Astrocyte of the cerebellum (primary cell): ENCODE measurements at places on chromosomes 7 and 10.

DNA sequence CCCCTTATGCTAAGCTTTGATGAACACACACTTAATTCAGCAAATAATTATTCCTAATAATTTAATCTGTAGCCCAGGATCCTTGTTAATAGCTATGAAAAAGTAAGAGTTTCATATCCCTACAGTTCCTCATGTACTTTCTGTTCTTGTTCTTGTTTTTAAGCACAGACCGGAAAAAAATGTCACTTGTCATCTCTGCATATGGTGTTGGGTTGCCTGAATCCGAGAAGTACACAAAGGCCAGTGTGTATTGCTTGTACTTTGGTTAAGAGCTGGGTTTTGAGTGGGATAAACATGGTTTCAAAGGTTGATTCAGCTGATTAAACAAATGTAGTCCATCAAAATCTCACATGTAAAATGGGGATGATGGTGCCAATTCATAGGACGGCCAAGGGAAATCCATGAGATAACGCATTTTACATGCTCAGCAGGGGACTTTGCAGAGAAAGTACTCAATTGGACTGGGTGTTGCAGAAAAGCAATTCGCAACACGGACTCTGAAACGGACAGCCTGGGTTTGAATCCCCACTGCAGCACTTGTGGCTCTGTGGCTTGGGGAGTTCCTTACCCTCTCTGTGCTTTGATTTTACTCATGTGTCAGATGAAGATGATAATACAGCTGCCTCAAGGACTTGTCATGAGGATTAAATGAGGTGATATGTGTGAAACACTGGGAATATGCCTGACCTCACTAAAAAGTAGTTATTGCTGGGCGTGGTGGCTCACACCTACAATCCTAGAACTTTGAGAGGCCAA is 71.7 kb downstream of the MAP3K8 start:
- DNase-seq = no peak

DNA sequence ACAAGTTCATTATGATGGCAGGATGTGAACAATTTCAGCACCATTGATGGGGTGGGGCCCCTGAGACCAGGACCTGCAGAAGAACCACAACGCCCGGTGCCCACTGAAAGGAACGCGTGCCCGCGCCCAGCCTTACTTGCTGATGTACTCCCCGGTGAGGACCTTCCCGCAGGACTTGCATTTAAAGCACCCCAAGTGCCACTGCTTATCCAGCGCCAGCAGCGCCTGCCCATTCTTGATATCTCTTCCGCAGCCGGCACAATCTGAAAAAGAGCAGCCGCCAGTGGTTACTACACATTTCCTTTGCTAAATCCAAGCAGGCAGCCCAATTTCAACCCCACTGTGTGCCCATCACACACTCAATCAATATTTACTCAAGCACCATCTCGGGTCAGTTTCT is 110.6 kb downstream of the ABLIM1 start:
- DNase-seq = no peak

DNA sequence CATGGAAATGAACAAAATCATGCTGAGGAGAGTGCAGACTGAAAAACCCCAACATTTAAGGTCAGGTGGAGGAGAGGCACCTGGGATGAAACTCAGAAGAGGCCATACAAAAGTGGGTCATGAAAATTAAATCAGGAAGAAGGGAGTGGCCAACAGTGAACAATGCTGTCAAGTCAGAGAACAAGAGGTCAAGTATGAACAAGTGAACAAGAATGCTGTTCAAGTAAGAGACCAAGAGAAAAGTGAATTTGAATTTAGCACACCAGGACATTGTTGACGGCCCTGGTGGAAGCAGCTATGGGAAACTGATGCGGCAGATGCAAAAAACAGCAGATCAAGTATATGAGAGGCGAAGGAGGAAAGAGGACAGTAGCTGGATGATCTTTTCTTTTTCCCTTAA is 7.9 kb downstream of the CEP41 start:
- no peak for DNase-seq

GRCh38 chr7:15018981-15019380 is 116.4 kb upstream of the DGKB start:
- DNase-seq = no peak

- no peak for DNase-seq
These were observed 30.7 kb upstream of the PRKAR1B start for GRCh38 chr7:757741-758163.

DNA sequence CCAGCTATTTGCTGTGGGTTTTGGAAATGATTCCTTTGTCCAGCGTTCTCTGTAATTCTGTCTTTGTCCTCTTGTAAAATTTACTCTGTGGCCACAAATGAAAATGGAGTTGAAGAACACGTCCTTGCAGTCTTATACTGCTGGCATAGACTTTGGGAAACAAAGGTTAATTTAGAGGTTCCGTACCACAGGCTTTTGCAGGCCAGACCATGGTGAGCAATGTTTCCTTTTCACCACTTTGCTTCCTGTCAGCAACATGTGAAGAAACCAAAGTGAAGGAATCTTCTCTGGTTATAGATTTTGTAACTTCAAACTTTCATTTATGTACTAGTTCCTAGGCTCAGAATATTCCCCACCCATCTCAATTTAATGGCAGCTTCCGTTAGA is 488.5 kb downstream of the MDFIC start:
- DNase-seq = peak; percentile 6

- no peak for DNase-seq
These were observed 23.5 kb upstream of the C1QL3 start for GRCh38 chr10:16545116-16545736.

DNA sequence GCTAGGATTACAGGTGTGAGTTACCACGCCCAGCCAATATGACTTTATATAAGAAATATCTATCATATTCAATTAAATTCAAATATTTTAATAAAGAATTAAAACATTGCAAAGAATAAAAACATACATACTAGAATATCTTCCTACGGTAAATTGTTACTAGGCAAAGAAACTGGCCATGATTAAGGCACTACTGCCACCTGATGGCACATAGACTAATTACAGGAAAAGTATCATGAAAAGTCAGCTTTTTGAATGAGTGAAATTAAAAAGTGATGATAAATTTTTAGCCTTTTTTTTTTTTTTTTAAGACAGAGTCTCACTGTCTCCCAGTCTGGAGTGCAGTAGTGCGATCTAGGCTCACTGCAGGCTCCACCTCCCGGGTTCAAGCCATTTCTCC is 30.9 kb downstream of the MRPS33 start:
- no peak for DNase-seq

DNA sequence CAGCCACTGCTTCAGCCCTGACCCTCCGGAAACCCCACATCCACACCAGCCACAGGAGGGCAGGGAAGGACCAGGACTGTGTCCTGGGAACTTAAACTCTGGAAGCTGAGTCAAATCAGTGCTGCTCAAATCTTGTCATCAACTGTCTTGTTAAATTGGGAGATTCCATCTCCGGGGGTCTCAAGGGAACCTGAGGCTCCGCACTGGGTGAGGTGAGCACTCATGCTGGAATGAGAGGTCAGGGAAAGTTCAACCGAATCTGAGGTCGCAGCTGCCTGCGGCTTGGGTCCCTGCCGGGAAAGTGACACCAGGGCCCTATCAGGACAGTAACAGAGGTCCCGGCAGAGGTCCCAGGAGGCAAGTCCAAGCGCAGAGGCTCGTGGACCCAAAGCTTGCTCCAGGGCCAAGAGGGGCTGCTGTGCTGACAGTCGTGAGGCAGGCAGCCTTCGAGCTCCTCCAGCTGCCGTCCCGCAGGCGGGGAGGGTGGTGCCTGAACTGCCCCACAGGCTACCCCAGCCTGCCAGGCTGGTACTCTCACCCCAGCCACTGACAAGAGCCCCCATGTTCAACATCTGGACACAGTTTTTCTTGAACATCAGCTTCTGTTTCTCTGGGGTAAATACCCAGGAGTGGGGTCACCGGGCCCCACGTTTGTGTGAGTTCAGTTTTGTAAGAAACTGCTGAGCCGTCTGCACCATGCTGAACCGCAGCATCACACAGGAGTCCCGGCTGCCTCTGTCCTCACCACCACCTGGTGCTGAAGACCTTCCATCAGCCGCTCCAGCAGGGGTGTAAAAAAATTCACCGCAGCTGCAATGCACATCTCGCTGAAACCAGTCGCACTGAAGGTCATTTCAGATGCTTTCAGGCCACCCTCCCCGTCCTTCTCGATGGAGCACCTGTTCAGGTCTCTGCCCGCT is 101.0 kb downstream of the DIP2C start:
- no peak for DNase-seq

GRCh38 chr7:16543456-16543855 is 16.8 kb downstream of the LRRC72 start:
- no peak for DNase-seq

DNA sequence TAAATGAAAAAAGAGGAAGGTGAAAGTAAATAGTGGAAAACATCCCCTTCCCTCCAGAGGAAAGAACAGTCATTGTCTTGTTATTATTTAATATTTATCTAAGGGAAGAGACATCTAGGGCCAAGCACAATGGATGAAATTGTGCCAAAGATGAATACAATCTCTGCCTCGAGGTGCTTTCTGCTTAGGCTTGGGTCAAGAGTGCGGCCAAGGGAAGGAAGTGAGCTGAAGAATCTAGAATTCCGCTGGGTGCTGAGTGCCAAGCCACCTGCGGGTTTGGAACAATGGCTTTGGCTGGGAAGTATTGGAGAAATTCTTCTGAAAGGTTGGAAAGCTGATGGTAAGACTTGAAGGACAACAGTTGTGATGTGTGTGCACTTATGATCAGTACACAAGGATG is 531.3 kb upstream of the FZD8 start:
- DNase-seq = peak; percentile 37

- DNase-seq = no peak
These were observed 31.7 kb downstream of the CHST12 start for GRCh38 chr7:2435146-2435545.
